Activated T-cell treated with anti-CD3 and anti-CD28 coated beads, Interleukin-2, amount 50 U/mL, for 72 hours (primary cell): ENCODE measurements at places on chromosomes 1 and 21.

DNA sequence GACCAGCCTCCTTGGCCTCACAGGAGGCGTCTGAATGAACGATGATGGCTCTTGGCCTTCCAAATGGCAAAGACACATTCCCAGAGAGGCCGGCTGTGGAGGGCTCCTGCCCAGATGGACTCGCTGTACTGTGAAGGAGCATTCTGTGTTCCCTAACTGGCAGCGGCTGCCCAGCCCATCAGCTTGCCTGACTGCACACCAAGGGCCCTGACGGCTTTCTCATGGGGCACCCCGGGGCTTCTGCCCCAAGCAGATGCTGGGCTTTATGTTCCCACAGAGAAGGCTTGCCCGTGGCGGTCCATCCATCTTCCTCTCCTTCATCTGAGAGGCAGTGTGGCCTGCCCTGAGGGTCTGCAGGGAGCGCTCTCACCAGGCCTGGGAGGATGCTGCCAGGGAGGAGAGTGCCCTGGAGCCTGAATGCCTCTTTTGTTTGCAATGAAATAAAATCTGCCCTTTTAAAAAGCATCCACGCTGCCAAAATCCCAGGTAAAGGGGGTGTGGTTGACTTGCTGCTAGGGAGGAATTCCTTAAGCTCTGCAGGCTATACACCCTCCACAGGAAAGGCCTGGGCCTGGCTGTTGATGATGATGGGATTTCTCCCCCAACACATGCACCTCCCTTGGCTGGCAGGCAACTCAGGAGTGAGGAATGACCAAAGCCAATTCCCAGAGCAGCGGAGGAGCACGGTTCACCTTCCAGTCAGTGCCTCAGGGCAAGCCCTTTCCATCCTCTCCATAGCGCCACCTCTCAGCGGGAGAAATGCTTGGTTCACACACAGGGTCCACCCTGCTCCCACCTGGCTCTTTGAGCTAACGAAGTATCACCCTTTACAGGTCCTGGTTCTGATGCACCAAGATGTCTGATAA, 84.6 kb upstream of the SSX2IP start:
- no peak for DNase-seq

- DNase-seq: no peak
Observed at GRCh38 chr1:3736131-3736561, 16.1 kb upstream of the CCDC27 start.

DNA sequence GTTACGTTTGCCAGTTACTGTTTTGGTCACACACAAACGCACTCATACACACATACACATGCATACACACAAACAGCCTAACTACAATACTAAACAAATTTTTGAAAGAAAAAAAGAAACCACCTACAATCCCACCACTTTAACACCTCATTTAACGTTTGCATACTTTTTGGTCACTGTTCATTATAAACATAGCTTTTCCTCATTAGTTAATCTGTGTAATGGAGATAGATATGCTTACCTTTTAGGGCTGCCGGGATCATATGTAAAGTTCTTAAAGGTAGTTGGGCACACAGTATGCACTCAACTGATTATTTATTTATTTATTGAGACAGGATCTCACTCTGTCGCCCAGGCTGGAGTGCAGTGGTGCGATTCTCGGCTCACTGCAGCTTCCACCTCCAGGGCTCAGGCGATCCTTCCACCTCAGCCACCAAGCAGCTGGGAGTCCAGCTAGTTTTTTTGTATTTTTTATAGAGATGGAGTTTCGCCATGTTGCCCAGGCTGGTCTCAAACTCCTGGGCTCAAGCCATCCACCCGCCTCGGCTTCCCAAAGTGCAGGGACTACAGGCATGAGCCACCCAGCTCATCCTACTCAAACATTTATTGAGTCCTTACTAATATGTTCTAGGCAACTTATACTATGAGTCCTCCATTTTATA, 677 bp upstream of the BCL10 start:
- DNase-seq: no peak

DNA sequence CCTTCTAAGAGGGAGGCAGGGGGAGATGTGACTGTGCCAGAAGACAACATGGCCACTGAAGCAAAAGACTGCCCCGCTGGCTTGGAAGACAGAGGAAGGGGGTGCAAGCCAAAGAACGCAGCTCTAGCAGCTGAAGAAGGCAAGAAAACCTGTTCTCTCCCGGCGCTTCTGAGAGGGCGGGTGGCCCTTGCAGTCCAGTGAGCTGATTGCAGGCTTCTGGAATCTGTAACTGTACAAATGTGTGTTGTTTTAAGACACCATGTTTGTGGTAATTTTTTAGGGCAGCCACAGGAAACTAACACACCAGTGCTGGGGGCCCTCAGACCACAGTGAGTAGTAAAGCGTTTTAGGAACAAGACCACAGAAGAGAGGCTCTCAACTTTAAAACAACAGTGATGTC, 47.0 kb downstream of the CD46 start:
- DNase-seq: peak; percentile 19

GRCh38 chr1:159632922-159633321, 45.3 kb downstream of the APCS start:
- DNase-seq: no peak

DNA sequence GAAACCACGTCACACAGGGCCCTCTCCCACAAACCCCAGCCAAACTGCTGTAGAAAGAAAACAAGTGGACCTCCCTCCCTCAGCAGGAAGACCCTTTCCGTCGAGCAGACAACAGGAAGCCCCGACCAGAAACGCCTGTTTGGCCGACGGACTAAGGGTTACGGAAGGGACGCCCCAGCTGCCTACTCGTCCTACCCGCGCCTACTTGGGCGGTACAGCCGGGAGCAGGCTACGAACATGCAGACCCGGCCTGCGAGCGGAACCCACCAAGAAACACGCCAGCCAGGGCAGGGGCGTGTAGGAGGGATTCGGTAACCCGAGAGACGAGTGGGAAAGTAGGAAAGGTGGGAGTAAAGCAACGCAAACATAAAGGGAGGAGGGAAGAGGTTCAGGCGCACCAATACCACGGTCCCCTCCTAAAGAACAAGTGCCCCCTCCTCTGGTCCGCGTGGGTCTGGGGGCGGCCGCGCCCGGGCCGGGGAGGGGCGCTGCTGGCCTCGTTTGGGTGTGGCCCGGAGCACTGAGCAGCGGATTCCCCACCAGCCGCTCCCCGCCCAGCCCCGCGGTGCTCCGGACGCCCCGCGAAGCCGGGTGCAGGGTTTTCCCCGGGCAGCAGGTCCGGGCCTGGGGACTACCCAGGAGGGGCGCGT, 450 bp downstream of the S100A10 start:
- DNase-seq: peak; percentile 46

GRCh38 chr1:993379-993995, 6.4 kb downstream of the HES4 start:
- no peak for DNase-seq

GRCh38 chr1:241767737-241768136, 80.3 kb upstream of the EXO1 start:
- DNase-seq: no peak

DNA sequence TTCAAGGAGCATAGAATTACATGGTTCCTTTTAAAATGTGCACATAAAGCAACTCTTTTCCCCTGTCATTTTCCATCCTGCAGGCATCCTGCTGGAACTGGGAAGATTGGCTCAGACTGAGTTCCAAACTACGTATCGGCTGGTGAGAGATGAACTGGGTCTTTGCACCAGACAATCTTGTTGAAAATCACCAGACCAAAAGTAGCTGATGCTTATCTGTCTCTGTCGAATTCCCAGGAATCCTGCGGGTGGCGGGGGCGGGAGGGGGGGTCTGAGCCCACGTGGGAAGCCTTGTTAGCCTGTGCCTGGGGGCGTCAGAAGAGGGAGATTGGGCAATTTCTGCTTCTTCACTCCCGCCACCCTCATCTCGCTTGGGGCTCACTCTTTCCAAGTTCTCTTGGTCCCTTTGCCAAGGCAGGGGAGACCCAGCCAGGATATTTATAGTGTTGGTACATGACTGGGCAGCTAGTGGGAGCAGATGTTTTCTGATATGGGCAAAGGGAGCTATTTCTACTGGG, 90.1 kb upstream of the SLC25A33 start:
- DNase-seq: no peak

- DNase-seq: peak; percentile 13
Observed at GRCh38 chr1:67853704-67854103, 20.4 kb upstream of the GNG12 start.

GRCh38 chr1:154720328-154721297, 112.6 kb upstream of the ADAR start:
- no peak for DNase-seq

- peak; percentile 62 for DNase-seq
Observed at GRCh38 chr21:37073417-37074196, 553 bp downstream of the TTC3 start.

DNA sequence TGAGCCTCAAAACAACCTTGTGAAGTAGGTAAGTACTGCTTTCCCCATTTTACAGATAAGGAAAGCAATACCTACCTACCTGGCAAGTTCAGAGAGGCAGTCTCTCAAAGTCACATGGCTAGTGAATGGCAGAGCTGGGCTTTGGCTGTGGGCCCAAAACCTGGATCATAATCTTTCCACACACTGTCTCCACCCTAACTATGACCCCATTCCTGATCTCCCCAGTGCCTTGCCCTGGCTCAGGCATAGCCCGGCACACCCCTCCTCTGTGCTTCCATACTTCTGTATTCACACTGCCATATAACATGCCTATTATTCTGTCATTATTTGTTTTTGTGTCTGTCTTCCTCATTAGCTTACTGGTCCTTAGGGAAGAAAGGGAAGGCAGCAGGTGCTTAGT, 15.9 kb downstream of the GNG12 start:
- no peak for DNase-seq

- DNase-seq: no peak
Observed at GRCh38 chr1:203557390-203557789, 63.4 kb downstream of the OPTC start.
